Suppressor macrophage treated with lipopolysaccharide for 4 hours (primary cell): ENCODE measurements at places on chromosomes 3 and 15.

DNA sequence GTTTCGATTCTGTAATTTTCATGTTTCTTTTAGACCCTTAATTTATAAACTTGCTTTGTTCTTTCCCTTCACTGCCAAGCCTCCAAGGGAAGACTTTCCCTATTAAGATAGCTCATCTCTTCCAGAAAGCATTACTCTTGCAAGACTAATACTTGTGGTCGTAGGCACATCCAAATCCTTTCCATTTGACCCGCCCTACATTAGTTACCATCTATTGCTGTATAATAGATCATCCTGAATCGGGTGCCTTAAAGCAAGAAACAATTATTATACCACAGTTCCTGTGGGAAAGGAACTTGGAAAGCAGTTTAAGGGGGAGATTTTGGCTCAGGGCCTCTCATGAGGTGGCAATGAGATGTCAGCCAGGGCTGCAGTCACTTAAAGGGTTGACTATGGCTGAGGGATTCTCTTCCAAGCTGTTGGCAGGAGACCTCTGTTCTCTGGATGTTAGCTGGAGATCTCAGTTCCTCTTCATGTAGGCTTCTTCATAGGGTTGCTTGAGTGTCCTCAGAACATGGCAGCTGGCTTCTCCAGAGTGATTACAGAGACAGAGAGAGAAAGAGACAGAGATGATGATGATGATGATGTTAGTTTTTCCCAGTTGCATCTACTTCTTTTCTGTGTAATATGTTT lies 570.4 kb upstream of the TGFBR2 start:
- no peak for DNase-seq

DNA sequence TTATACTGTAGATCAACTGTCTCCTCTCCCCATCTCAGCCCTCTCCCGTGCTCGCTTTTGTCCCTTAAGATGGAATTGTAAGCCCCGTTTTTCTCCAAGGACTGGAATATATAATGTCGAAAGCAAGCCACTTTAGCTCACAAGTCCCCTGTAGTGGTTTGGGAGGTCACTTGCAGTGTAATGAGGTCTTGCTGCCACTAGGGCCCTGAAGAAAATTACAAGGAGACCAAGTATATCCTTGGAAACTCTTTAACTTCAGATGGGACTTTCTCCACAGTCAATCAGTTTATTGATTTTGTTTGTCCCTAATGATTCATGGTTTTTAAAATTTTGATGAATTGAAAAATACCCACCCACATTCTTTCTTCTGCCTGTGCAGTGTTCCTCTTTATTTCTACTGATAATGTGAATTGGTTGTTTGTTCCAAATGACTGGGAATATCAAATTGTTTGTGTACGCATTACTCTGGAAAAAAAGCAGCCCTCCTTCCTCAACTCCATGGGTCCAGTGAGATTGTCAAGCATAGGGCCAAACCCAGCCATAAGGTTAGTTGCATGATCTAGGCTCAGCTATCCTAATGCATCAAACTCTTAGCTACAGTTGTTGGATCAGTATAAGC lies 294.8 kb downstream of the MCTP2 start:
- DNase-seq = no peak

- DNase-seq = no peak
These were observed 34.3 kb downstream of the ZXDC start for GRCh38 chr3:126441256-126441880.

GRCh38 chr15:32936283-32936918 lies 218.6 kb downstream of the GREM1 start:
- peak; percentile 25 for DNase-seq

GRCh38 chr3:159832024-159832423 lies 156.6 kb upstream of the IL12A start:
- no peak for DNase-seq

- no peak for DNase-seq
These were observed 28.0 kb downstream of the DNAJC19 start for GRCh38 chr3:180961552-180961951.

- DNase-seq = no peak
These were observed 50.0 kb downstream of the ZIC1 start for GRCh38 chr3:147458995-147459704.

DNA sequence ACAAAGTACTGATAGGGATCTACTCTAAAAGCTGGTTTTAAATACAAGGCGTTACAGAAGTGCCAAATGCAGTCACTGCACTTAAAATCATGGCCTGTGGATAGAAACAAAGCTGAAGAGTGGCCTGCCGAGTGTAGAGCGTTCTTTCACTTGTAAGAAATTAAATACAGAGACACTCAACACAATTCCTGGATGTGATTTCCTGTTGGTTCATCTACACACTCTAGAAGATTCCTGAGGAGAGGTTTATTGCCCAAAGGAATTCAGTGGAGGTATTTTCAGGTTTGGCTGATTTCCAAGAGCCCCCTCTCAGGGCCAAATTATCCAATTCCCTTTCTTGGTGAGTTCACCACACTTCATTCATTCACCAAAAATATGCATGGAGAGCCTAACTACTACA lies 200.3 kb upstream of the IL12A start:
- no peak for DNase-seq

DNA sequence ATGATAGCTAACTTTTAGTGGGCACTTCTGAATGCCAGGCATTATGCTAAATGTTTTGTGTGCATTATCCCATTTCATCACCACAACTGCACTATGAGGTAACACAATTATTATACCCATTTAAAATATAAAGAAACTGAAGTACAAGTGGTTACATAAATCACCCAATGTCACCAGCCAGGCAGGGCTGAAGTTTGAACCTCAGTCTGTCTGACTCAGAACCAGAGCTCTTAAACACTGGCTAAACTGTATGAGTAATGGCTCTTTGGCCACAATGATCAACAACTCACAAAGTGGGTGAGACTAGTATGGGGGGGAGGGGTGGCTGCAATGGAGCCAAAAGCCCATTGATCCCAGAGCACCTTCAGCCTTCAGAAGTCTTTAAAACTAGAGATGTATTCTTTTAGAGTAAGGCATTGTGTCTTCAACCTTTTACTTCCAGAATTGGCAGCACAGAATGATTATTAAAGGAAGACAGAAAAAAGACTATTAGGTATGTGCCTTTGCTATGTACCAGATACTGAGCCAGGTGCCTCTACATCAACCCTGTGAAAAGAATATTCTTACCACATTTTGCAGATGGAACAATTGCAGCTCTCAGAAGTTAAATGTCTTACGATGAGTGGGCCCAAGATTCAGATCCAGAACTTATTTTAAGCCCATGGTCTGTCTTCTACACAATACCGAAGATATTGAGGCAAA lies 166.9 kb downstream of the UACA start:
- DNase-seq = peak; percentile 24

DNA sequence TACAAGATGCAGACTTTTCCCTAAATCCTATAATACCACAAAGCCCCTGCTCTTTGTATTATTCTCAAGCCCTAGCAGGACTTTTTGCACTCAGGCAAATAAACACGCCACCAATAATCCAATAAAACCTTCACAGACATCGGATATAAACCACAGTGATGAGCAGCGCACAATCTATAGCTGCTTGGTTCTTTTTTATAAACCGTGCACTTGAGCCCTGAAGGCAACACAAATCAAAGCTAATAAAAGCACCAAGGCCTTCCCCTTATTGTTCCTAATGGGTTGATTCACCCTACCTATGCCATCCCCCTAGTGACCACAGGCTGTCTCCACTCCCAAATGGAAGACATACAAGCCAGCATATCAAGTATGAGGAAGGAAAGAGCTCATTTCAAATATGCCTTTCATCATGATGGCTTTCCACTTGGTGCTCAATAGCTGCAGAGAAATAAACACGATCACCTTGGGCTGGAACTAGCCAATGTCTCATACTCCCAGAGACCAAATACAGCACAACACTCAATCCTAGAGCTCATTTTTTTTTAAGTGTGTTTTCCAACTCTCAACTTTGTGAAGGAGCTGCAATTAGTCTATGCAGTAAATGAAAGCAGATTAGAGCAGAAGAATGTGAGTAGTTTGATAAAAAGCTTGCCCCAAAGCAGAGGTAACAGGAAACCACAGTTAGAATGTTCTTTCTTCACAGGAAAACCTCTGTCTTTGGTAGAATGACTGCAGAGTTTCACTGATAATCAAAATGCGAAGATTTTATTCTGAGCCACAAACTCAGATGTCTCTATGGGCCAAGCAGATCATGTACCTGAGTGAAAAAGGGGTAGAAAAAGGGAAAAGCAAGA lies 573.9 kb downstream of the AGBL1 start:
- DNase-seq = no peak

DNA sequence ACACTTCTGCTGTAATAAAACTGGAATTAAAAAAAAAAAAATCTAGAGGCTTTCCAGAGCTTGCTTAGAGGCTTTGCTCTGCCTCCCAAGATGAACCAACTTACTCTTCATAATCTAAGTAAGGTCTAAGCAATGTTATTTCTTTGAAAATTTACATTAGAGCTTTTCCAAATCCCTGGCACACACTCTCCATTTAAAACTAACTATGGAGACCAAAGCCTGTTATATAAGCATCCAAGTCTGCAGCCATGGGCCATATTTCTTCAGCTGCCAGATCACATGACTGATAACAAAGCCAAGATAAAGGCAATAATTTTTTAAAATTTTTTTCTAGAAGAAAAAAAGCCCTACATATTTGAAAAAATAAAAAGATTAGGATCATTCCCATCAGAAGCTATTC lies 55.0 kb upstream of the ARHGEF3 start:
- no peak for DNase-seq

- DNase-seq = no peak
These were observed 565.7 kb downstream of the FGF12 start for GRCh38 chr3:192161661-192162060.

DNA sequence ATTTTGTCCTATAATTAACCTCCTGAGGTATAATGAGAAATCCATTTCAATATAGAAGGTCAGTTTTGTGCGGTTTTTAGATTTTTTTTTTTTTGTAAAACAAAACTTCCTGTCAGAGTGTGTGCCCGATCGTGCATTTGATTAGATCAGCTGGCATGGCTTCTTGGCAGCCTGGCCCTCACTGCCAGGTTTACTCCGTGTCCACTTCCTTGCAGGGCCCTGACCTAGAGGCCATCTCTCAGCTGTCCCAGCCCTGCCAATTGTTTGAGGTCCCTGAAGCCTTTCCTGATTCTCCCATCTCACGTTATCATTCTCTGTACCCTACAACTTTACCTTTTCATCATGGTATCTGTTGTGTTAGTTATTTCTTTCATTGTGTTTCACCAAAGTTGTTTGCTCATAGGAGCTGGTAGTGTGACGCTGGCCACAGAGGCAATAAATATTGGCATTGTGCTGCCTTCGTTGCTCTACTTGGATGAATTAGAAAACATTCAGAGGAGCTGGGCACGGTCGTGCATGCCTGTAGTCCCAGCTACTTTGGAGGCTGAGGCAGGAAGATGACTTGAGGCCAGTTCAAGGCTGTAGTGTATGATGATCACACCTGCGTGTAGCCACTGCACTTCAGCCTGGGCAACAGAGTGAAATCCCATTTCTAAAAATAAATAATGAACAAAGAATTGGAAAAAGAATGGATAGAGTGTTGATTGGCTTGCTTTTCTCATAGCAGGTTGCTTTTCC lies 202.0 kb downstream of the GHSR start:
- DNase-seq = no peak

DNA sequence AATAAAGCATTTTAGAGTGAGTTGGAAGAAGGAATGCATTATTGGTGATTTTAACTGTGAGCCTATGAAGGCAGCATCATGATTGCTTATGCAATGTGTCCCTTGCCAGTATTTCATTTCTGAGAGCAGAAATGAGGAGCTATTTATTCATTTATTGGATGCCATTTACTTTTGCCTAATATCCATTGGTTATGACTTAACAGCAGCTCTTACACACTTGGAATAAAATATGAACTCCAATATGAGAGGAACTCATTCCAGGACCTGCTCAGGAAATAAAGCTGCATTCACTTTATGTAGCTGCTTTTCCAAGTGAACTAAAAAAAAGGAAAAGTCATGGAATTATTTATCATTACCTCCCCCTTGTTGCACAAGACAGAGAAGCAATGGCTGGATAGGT lies 280.1 kb downstream of the LRTM1 start:
- DNase-seq = no peak

- DNase-seq = peak; percentile 12
These were observed 62.3 kb upstream of the TNFAIP8L3 start for GRCh38 chr15:51156957-51157356.

- DNase-seq = no peak
These were observed 194.8 kb downstream of the XXYLT1 start for GRCh38 chr3:195075941-195076875.

DNA sequence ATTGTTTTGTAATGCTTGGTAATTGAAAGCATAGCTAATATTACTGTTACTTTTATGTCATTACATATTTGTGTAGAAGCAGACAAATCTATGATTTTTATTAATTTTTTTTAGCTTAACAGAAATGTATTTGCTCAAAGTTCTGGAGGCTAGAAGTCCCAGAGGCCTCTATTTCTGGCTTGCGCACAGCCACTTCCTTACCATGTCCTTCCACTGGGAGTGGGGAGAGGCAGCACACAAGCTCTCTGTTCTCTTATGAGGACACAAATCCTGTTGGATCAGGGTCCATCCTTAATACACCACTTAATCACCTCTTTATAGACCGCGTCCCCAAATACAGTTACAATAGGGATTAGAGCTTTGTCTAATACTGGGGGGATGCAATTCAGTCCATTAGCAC lies 1061.4 kb downstream of the OTOL1 start:
- no peak for DNase-seq

DNA sequence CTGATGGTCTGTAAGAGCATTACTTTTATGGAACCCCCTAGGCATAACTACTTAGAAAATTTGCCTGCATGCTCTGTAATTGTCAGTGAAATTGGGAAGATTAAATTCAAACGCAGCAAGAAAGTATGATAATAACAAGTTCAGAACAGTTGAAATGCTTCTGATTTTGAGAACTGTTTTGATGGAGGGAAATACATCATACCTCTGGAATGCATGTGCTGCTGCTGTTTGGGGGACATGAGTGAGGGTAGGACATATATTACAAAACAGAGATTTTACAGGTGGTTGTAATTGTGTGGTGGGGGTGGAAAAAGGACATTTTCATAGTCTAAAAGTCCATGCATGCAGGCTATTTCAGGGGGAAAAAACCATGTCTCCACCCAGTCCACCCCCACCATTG lies 135.0 kb upstream of the DPH6 start:
- no peak for DNase-seq

GRCh38 chr3:53259427-53260259 lies 3.8 kb upstream of the TKT start:
- DNase-seq = no peak

- DNase-seq = no peak
These were observed 57.9 kb upstream of the SEC22A start for GRCh38 chr3:123143669-123144411.

DNA sequence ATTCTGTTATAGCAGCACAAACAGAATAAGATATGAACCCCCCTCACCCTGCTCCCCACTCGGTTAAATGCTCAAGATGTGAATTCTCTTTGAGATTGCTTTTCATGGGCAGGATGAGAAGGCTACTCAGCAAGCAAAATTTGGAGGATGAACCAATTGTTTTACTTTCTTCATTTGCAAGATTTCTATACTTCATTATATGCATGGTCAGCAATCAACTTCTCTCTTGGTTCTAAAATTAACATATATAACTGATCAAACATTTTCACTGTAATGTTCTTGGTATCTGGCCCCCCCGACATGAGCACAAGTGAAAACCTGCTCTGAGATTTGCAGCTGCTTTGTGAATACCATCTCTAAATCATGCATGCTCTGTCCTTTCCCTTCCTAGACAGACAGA lies 556.1 kb upstream of the MDFIC2 start:
- no peak for DNase-seq
